ENCODE measurements at places on chromosomes 2 and 18.

DNA sequence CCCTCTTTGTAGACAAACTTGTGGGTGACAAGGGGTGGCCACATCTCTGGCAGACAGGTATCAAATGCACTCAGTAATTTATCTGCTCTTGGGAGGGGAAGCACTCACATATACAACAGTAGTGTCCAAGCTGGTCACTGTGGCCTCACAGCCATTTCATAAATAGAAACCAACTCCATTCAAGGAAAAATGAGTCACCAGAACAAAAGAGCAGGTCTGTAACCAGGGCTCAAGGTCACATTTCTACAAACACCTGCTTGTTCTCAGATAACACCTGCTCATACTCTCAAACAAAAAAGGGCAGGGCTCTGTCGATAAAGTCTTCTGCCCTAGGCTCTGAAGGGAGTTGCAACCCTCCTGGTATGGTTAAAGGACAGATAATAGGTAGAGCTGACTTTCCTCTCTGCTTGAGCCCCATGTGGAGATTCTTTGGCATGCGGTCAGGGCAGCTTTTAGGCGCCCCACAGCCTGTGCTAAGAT, 459.0 kb downstream of the BCL11A start:
- no peak for DNase-seq

DNA sequence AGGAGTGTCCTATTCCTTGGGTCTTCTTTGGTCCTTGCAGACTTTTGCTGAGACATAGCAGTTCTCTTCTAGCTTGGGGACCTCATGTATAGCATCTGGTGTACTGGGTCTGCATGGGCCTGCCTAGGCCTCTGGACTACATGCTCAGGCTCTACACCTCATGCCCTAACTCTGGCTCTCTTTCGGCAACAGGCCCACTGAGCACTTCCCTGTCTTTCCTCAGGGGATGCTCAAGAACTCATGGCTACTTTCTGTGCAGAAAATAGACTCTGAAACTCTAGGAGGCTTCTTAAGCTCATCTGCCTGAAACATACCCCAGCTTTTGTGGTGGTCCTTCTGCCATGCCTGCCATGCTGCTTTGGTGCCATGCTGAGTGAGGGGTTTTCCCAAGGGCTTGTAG, 21.5 kb upstream of the CPS1 start:
- no peak for DNase-seq

DNA sequence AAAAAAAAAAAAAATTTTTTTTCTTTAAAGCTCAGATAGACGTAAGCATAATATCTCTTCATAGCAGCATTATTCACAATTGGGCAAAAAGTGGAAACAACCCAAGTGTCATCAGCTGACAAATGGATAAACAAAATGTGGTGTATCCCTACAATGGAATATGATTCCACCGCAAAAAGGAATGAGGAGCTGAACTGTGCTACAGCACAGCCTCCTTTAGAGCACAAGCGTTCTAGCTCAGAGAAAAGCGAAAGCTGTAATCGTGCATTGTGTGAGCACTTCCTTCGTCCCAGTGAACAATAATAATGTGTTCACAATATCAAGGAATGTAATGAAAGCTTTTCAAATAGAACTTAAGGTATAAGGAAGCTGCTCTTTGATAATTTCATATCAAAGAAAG, 11.7 kb upstream of the CHMP1B start:
- DNase-seq = no peak

DNA sequence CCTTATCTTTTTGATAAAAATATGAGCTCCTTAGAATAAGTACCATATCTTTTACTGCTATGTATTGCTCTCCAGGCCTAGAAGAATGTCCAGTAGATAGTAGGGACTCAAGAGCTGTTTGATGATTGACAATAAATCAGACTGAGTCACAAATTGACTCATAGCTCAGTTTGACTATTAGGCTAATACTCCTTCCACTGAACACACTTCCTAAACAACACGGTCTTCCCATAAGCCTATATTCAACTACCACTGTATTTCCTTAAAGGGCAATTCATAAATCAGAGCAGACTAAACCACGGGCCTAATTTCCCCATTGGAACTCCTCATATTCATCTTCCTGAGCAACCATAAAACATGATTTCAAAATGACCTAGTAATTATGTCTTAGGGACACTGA, 258.5 kb downstream of the ALK start:
- no peak for DNase-seq

- DNase-seq = no peak
These were observed 1.1 kb upstream of the MTA3 start for GRCh38 chr2:42567364-42567763.

DNA sequence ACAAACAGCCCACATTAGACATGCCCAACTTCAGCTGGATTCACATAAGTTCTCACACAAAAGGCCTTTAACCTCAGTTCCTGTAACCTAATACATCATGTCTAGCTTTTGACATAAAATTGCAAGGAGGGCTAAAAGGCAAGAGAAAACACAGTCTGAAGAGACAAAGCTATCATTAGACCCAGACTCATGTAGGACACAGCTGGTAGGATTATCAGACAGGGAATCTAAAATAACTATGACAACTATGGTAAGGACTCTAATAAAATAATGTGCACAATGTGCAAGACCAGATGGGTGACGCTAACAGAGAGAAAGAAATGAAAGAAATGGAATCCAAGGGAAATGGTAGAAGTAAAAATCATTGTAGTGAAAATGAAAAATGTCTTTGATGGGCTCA, 643.2 kb upstream of the RAB6C start:
- DNase-seq = no peak

DNA sequence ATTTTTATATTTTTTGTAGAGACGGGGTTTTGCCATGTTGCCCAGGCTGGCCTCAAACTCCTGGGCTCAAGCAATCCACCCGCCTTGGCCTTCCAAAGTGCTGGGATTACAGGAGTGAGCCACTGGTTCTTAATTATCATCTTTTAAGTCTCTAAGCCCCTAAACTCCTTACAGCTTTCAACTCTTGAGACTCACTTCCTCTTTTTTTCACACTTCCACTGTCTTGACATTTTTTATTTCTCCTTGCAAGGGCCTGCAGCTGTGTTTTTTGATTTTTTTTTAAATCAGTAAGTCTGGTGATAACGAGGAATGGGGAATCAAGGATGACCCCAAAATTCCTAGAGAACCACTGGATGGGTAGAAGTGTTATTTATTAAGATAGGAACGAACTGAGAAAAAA, 8.6 kb upstream of the ABCB11 start:
- DNase-seq = no peak

- no peak for DNase-seq
These were observed 14.7 kb upstream of the CAPN13 start for GRCh38 chr2:30821960-30822359.

GRCh38 chr2:99609851-99610381, 120.1 kb upstream of the REV1 start:
- no peak for DNase-seq

DNA sequence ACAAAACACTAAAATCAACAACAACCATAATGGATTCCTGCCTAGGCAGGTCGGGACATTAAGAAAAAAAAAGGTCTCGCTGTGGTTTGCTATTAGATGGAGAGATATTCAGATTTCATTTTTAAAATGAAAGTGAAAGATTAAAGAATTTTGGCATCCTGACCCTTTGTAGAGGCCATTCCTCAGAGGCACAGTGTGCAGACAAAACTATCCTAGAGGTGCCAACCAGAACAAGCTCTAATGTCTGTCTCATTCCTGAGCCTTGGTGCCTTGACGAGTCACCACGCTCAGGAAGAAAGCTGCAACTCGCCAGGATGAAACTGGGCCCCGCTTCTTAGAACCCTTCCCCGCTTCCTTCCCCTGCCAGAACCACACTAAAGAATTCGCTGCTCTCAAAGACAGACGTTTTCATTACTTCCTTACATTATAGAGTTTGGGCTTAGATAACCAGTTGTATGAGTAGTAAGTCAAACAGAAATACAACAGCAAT, 156.0 kb downstream of the TGIF1 start:
- DNase-seq = peak; percentile 24

- no peak for DNase-seq
These were observed 24.2 kb upstream of the COX7A2L start for GRCh38 chr2:42385225-42385624.

- DNase-seq = peak; percentile 68
These were observed 70.0 kb downstream of the MBP start for GRCh38 chr18:77062518-77063003.

GRCh38 chr2:120551522-120551921, 184.1 kb upstream of the GLI2 start:
- DNase-seq = no peak

GRCh38 chr18:48228301-48228715, 180.9 kb downstream of the ZBTB7C start:
- DNase-seq = no peak

DNA sequence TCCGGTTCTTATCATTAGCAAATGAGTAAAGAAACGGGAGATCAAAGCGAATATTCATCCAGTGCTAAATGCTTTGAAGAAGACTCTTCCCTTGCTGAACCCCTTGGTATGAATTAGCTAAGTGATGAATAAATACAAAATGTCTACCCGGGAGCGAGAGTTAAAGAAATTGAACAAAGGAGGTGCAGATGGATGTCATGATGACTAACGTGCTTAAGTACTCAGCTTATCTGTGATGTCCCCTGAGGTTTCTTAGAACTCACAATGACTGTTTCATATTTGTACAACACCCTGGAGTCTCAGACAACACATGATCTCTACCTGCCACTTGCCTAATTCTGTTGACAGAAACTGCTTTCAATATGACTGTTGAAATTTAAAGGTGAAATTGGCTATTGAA, 148.5 kb downstream of the TMEM200C start:
- DNase-seq = no peak

GRCh38 chr2:109081374-109081773, 47.6 kb upstream of the SH3RF3 start:
- no peak for DNase-seq

DNA sequence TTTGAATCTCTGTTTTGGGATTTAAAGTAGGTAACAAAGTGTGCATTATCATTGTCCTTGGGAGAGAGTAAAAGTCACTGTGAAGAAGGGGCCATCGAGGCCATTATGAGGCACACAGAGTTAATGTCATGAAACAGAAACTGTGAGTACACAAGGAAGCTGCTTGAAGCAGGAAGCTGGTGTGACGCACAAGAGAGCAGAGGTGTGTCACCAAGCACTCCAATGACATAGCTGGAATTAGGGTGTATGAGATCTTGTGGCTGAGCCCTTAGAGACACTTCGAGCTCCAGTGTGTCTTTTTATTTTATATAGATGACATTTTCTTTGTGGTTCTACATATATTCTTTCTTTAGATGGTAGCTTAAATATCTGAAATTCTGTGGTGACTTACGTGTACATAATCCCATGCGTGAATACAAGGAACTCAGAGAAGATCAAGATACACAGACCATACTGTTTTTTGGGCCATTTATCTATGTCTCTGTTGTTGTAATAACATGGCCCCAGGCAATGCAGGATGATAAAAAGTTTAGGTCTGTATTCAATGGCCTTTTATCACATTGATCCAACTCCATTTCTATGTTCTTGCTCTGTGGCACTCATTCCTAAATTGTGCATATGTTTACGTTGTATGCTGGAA, 164.7 kb upstream of the FAM98A start:
- DNase-seq = no peak

DNA sequence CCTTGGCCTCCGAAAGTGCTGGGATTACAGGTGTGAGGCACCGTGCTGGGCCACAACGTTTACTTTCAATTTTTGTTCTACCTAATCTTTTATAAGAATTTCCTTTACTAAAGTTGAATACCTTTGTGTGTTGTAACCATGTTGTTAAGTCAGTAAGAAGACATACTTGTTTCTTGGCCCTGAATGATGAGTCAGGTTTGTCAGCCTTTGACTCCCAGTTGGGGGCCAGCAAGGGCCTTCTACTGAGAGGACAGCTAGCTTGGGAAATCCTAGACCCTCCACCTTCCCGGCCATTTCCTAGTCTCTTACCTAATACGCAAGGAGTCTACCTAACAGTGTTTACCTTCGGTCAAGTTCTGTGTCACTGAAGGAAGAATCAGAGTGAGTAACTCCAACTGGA, 22.7 kb downstream of the MTHFD2 start:
- no peak for DNase-seq

DNA sequence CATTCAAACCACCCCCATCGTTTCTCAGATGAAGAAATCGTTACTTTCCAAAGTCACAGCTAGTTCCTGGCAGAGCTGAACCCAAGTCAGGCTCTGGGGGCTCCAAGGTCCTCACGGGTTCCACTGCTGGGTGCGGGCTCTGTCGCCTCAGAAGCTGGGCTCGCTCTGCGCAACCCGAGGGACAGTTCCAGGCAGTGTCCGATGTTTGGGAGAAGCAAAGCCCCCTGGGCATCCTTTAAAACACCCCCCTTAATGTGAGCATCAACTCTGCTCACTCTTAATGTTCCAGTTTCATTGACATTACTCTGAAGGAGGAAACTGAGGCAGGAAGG, 796 bp downstream of the AOX1 start:
- no peak for DNase-seq

- DNase-seq = no peak
These were observed 12.8 kb downstream of the ALPG start for GRCh38 chr2:232419245-232420072.

DNA sequence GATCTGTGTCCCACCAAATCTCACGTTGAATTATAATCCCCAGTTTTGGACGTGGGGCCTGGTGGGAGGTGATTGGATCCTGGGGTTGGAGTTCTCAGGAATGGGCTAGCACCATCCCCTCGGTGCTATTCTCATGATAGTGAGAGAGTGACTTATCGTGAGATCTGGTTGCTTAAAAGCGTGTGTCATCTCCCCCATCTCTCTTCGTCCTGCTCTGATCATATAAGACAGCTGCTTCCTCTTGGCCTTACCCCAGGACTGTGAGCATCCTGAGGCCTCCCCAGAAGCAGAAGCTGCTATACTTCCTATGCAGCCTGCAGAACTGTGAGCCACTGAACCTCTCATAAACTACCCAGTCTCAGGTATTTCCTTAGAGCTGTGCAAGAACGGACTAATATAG, 163.7 kb upstream of the NDUFV2 start:
- no peak for DNase-seq

- no peak for DNase-seq
These were observed 258.1 kb downstream of the ALK start for GRCh38 chr2:29663268-29663667.

DNA sequence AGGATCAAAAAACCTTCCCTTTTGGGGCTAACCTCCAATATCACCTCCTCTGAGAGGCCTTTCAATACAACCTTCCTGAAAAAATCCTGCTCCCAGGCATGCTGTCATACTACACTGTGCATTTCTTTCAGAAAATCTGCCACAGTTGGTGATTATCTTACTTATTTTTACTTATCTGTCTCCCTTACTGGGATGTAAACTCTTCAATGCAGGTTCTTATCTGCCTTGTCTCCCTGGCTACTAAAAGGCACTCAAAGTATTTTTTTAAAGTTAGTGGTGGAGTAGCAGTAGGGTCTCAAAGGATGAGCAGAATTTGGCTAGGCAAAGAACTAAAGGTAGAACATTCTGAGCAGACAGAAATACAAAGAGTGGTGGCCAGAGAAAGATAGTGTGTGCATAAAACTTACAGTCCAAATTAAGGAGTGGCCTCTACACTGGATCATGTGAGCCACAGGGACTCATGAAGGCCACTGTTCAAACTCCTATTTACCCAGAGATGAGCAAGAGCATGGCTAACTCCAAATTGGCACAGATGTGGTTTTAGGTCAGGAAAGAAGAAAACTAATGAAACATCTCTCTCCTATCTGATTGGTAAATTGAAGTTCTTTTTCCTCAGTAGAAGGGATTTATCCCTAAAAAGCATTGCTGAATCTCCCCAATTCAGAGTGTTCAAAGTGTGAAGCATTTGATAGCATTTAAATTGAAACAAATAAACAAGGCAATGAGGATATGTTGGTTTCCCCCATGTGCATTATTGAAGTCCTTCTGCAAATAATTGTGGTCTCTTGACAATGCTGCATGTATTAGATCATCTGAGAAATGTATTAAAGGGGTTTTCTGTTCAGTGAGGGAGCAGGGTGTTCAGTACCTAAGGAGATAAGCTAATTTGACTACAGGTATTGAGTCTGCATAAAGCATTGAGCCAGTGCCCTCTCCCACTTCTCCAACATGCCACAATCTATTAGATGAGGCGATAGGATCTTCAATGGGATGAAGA, 285.5 kb downstream of the MREG start:
- DNase-seq = no peak

All from stimulated activated CD4-positive, alpha-beta T cell treated with anti-CD3 and anti-CD28 coated beads, Interleukin-4, amount 100 ng/mL, for 24 hours (primary cell).